Anterior cingulate cortex (tissue), 58 donors: ENCODE measurements at places on chromosomes 16 and 17.

GRCh38 chr17:418421-418751 is 65.8 kb upstream of the RPH3AL start:
- DNase-seq: no peak

GRCh38 chr17:8701754-8702153 is 42.9 kb downstream of the CCDC42 start:
- no peak for DNase-seq

DNA sequence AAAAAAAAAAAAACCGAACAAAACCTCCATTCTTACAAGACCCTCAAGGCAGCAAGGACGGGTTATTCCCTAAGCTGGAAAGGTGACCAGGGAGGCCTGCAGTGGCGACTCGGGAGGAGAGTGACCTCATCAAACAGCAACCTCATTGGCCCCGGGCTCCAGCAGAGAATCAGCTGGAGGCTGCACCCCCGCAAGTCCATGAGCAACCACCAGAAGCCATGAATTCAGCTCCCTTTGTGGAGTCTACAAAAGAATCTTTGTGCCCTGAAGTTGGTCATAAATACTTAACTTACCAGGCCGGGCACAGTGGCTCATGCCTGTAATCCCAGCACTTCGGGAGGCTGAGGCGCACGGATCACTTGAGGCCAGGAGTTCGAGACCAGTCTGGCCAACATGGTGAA is 80.9 kb upstream of the CREBBP start:
- DNase-seq: peak; percentile 79

GRCh38 chr17:76557368-76558197 is 17.7 kb downstream of the PRCD start:
- peak; percentile 75 for DNase-seq

- DNase-seq: no peak
These were observed 46.0 kb downstream of the CLEC16A start for GRCh38 chr16:10990378-10990777.

GRCh38 chr17:30082773-30083172 is 33.8 kb upstream of the NSRP1 start:
- DNase-seq: no peak

DNA sequence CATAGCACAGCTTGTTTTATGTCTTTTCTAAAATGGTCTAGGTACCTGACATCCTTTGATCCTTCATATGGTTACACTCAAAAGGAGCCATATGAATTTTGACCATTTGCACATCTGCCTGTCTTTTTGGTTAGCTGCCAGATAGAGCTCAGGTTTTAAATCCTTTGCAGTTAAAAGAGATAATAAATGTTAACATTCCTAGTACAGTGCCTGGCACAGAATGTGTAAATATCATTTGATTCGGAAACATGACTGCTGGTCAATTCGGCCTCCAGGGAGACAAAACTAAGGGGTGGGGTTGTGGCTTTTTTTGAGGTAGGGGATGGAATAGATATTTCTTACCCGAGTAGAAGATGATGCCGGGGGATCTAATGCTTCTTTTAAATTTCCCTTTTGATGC is 64.2 kb downstream of the FTO start:
- DNase-seq: no peak

- no peak for DNase-seq
These were observed 8.0 kb downstream of the POLR3K start for GRCh38 chr16:45454-45853.

DNA sequence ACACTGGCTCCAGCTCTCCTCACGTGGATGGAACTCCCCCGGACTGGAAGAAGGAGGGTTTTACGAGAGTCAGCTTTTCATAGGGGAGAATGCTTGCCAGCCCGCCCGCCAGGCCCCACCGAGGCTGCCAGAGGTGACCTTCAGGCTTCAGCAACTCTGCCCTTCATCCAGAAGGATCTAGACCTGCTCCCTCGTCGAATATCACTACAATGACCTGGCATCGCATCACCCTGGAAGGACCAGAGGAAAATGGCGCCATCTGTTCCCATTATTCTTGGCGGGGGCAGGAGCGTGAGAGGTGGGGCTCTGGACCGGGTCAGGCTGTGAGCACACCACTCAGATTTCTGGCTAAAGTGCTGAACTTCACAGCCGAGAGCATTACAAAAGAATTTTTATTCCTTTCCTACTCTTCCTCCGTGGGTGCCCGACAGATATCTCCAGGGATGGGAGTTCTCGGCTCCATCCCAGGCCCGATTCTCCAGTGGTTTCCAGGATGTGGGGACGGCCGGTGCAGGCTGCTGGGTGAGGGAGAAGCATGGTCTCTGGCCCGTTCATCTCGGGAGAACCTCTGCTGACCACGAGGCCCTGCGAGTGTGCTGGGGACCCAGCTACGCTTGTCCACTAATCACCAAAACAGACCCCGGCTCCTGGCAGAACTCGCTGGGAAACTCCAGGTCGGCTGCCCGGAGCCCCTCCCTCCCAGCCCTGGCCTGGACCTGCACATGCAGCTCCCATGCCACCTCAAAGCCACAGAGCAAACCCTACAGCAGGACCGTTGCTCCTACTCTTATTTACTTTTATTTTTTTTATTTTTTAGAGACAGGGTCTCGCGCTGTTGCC is 36.8 kb upstream of the ZNF469 start:
- DNase-seq: no peak

GRCh38 chr17:21170809-21171208 is 43.2 kb downstream of the TMEM11 start:
- DNase-seq: no peak

- DNase-seq: no peak
These were observed 16.8 kb downstream of the CDR2 start for GRCh38 chr16:22357635-22357971.

DNA sequence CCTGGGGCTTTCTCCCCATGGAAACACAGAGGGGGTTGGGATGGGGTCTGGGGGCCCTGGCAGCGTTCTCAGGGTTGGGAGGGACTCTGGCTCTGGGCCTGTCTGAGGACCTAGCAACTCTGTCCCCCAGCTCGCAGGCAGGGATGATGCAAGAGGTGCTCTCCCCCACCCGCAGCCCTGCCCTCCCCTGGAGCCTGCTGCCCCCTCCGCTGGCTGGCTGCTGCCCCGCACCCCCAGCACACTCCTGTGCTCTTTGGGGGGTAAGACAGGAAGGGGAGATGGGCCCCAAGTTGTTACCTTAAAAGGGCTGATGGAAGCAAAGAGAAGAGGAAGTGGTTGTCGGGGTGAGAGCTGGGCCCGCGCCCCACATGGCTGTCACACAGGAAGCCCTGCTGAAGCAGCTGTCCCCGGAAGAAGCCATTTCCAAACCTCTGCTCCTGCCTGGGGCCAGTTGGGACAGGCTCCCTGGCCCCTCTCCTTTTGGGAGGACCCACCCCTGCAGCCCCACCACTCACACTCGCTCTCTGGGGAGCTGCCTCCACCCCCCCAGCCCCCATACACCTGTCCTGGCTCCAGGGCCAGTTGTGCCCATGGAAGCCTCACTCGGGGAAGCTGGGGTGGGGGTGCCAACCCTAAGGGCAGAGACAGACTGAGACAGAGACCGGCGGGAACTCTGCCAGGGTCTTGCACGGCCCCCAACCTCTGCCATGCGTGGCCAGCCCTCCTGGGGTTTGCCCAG is 2.5 kb downstream of the CORO1A start:
- peak; percentile 38 for DNase-seq

DNA sequence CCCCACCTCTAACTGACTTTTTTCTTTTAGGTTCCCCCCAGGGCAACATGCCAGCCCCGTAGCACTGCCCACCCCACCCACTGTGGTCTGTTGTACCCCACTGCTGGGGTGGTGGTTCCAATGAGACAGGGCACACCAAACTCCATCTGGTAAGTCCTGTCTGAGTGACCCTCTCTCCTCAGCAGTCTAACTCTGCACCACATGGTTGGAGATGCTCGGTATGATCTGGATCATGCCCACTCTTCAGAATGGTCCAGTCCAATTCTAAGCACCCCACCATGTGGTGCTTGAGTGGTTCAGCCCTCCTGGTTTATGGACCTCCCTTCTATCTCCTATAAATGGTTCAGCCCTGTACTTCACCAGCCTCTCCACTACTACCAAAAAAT is 5.9 kb downstream of the KDM6B start:
- DNase-seq: no peak

DNA sequence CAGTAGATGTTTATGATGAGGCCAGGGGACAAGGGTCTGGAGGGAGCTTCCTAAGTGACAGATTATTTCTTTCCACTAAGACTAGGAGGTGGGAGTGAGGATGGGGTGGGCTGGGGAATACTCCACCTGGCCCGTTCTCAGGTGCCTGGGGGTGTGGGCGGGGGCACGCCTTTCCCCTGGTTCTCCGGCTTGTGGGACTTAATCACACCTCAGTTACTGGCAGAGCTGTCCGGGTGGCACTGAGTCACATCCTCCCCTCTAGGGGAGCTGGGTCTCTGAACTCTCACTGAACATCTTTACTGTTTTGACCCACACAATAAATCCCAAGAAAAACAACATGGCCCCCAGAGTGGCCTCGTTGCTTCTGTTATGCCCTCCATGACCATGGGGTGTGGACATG is 332.8 kb downstream of the MAF start:
- DNase-seq: no peak

DNA sequence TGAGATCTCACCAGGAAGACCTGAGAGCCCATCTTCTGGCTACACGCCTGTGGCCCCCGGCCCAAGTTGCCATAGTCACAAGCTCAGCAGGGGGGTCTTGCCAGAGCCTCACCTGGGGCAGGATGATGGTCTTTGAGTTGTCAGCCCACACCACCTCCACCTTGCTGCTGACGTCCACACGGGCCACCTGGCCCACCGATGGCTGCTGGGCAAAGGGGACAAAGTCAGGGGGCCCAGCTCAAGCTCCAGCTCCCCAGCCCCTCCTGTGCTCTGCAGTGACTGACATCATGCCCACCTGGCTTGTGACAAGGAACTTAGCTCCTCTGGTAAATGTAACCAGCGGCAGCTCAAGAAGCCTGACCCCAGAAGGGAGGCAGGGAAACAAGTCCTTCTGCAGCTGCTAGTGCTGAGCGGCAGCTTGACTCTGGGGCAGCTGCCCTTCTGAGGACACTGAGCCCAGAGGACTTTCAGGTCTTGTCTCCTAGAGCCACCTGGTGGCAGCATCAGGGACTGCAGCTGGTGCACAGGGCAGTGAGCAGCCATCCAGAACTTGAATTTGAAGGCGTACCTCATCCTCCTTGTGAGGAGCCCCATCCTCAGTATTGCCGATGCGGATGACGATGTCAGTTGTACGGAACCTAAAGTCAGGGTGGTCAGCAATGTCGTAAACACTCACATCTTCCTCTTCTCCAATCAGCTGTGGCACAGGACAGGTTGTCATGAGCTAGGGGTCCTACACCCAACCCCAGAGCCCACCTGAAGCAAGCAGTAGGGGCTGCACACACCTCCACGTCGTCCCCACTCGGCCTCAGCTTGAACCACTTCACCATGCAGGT is 13.5 kb downstream of the SPHK1 start:
- DNase-seq: peak; percentile 88

- no peak for DNase-seq
These were observed 149.6 kb upstream of the CIBAR2 start for GRCh38 chr16:85261657-85262557.

- no peak for DNase-seq
These were observed 13.0 kb upstream of the PNPO start for GRCh38 chr17:47928415-47928814.

- no peak for DNase-seq
These were observed 19.8 kb upstream of the ICAM2 start for GRCh38 chr17:64040206-64040605.

GRCh38 chr17:41625602-41626001 is 1.2 kb upstream of the KRT17 start:
- DNase-seq: no peak
